RWPE2 (cell line): ENCODE measurements at places on chromosomes 6 and 20.

DNA sequence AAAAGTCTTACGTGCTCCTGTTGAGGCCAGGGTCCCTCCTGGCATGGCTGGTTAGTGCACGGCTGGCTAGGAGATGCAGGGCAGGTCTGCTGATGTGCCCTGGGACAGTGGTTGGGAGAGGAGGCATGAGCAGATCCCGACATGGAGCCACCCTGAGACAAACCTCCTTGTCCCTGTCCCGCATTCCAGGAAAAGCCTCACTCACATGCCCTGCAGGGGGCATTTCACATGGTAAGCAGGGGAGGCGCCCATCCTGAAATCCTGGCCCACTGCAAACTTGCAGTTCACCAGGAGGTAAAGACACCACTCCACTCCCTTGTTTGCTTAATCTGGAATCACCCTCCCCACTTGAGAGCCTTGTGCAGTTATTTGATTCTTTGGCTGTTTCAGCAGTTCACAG is 116.7 kb upstream of the SLC24A3 start:
- no peak overlapping the region for H3K4me3 ChIP-seq
- H3K36me3 ChIP-seq, result no peaks in the 10 kb centered on the region
- DNase-seq, result no peak
- H3K27me3 ChIP-seq, result no peaks in the 10 kb centered on the region
- H3K4me1 ChIP-seq, result no peaks in the 10 kb centered on the region

DNA sequence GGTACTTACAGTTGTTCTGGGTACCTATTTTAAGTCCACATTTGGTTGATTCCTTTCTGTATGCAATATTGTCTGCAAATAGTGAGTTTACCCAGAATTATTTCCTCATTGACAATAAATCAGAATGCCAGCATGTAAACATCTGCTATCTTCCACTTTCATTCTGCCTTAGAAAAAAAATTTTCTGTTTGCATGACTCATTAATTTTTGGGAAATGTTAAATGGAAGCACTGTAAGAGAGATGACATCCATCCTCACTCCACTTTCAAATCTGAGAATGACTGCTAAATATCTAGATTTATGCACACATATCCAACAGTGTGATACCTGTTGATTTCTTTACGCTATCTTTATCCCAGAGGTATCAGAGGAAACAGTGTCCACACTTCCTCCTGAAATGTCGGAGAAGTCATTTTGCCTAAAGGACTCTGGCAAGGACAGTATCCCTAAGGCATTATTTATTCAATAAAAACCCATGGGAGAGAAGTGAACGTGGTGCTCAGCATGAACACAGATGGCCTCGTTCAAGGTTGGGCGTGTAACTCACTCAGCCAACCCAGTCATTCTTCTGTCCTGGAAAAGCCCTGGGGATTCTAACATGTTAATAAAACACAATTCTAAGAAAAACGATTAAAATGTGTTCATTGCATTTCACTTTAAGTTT is 780.9 kb downstream of the QKI start:
- no peak overlapping the region for H3K4me3 ChIP-seq
- no peaks in the 10 kb centered on the region for H3K27me3 ChIP-seq
- H3K27ac ChIP-seq, result no peak overlapping the region
- no peak for DNase-seq
- H3K4me1 ChIP-seq, result no peaks in the 10 kb centered on the region

- no peak overlapping the region for H3K4me3 ChIP-seq
- no peaks in the 10 kb centered on the region for H3K27me3 ChIP-seq
- no peaks in the 10 kb centered on the region for H3K36me3 ChIP-seq
- H3K4me1 ChIP-seq, result no peaks in the 10 kb centered on the region
- H3K27ac ChIP-seq, result no peak overlapping the region
These were observed 11.7 kb downstream of the SLC23A2 start for GRCh38 chr20:4989570-4989969.

DNA sequence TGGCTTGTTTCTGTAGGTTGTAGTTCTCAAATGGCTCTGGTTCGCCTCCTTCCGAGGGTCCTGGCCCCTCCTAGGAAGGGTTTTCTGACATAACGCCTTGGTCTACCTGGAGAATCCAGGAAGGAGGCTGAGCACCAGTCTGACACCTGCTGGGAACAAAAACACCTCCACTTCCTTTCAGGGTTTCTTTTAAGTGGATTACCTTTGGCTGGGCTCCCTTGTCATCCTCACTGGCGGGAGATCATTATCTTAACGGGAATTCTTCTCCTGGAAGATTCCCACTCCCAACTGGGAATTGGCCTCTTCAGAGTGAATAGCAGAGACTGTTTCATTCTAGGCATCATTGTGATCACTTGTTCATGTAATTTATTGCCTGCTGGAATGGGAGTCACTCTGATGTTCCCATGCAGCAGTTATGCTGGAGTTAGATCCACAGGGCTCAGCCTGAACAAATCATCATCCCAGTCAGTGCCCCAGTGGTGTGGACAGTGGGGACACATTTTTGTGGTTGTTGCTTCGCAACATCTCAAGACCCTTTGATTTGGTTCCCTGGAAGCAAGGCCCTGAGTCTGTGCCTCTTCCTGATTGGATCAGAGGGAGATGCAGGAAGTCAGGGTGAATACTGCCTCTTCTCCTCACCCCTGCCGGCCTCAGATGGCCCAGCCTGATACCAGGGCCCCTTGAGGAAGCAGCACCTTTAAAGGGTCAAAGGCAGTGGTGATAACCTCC is 49.1 kb downstream of the LYRM2 start:
- no peak overlapping the region for H3K4me3 ChIP-seq
- H3K27me3 ChIP-seq, result no peaks in the 10 kb centered on the region
- H3K27ac ChIP-seq, result no peak overlapping the region
- H3K36me3 ChIP-seq, result no peaks in the 10 kb centered on the region
- no peaks in the 10 kb centered on the region for H3K4me1 ChIP-seq

DNA sequence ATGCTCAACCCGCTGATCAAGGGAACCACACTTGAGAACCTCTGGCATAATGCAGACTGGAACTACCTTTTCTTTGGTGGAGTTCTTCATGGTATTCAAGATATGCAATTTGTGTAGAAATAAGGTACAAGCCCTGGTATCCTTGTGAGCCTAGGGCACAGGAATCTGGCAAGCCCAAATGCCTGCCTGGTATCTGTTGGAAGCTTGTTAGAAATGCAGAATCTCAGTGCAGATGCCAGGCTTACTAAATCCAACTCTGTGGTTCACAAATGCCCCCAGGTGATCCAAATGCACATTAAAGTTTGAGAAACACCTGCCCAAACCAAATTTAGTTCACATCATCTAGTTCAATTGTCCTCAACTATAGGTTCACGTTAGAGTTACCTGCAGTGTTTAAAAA is 159.8 kb upstream of the LAMP5 start:
- no peak overlapping the region for H3K4me3 ChIP-seq
- peaks cover 18% of the 10 kb centered on the region; the same call in 1 of the 2 replicates for H3K36me3 ChIP-seq
- no peaks in the 10 kb centered on the region for H3K27me3 ChIP-seq

DNA sequence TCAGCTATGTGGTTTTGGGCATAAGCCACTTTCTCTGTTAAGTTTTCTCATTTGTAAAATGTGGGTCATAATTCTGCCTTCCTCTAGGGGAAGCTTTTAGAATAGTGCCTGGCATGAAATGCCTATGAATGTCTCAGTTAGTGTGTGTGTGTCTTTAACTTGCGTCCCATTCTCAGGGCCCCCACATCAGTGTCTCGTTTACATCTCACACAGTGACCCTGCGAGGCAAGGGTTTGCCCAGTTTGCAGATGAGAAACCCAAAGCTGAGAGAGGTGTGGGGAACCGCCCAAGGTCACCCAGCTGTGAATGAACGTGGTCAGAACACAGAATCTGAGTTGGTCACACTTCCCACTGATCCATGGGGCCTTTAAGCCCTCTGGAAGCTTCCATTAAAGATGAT is 14.1 kb downstream of the DYNLRB1 start:
- no peak overlapping the region for H3K4me3 ChIP-seq
- no peaks in the 10 kb centered on the region for H3K27me3 ChIP-seq
- H3K36me3 ChIP-seq, result peaks cover 91% of the 10 kb centered on the region
- peaks cover 13% of the 10 kb centered on the region for H3K4me1 ChIP-seq
- peak; percentile 67 for DNase-seq
- no peak overlapping the region for H3K27ac ChIP-seq

- no peak overlapping the region for H3K4me3 ChIP-seq
- peaks cover 27% of the 10 kb centered on the region for H3K36me3 ChIP-seq
- no peaks in the 10 kb centered on the region for H3K4me1 ChIP-seq
- no peak for DNase-seq
These were observed 19.0 kb upstream of the GSTA4 start for GRCh38 chr6:53014063-53014462.

DNA sequence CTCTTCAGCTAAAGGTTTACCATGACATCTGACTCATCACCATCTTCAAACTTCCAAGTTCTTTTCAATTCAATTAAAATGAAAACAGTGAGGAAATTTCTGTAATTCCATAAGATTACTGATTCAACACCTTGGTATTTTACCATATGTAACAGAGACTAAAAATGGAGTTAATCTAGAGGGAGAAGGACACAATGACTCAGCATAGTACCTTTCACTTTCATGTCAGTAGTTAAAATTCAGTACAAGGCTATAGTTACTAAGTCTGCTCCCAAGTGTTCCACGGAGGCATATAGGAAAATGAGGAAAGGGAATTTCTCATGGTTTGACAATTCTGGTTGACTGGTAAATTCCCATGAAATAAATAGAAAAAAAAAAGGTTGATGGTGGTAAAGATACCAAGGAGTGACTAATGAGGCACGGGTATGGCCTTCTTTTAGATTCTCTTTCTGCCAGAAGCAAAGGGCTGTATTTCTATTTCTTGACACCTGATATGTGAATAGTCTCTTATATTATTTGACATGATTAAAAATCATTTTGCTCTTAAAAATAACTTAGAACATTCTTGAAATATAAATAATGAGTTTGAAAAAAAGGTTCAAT is 526.7 kb upstream of the ADGRB3 start:
- peak overlapping the region; percentile 36 for H3K27ac ChIP-seq
- DNase-seq, result no peak
- H3K4me1 ChIP-seq, result peaks cover 12% of the 10 kb centered on the region

DNA sequence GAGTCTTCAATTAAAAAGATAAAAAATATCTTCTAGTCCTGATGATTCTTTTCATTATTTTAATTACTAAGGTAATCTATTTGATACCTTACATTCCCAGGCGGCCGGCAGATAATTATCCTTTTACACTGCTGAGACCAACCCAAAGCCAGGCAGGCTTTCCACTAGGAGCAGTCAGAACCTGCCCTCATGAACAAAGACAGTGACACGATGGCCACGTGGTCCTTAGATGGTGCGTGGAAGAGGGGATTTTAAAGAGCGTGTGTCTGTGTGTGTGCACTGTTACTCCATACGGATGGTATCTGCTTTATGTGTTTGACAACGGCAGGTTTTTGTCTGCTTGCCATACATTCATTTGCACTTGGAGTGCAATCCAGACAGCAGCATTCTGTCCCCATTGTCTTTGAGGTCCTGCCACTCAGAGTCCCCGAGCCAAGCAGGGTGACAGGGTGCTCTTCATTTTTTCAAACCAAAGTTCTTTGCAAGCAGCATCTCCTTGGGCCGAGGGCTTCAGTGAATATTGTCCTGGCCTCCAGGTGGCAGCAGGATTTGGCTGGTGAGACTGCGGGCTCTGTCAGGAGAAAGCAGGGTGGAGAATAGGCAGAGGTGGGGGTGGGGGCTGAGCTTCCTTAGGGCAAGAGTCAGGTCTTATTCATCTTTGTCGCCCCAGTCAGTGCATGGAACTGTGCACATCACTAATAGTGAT is 260.5 kb downstream of the NRN1 start:
- no peak overlapping the region for H3K27ac ChIP-seq
- H3K27me3 ChIP-seq, result no peaks in the 10 kb centered on the region
- no peaks in the 10 kb centered on the region for H3K4me1 ChIP-seq
- H3K4me3 ChIP-seq, result no peak overlapping the region
- DNase-seq, result no peak

GRCh38 chr6:113944701-113945100 is 26.2 kb downstream of the HDAC2 start:
- H3K4me1 ChIP-seq, result no peaks in the 10 kb centered on the region
- no peak overlapping the region for H3K4me3 ChIP-seq
- DNase-seq, result no peak
- H3K36me3 ChIP-seq, result peaks cover 98% of the 10 kb centered on the region
- no peaks in the 10 kb centered on the region for H3K27me3 ChIP-seq

DNA sequence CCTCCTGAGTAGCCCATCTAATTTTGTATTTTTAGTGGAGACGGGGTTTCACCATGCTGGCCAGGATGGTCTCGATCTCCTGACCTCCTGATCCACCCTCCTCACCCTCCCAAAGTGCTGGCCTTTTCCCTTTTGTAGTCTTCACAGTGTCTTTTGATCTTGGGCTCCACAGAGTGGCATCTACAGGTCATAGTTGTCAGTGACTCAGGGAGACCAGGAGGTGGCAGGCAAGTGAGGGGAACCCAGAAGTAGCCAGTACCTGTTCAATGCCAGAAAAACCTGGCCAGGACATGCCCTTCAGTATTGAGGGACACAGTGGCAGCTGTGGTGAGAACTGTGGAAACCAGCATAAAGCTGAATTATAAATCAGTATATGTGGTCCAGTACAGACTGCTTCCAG is 19.6 kb downstream of the RPP21 start:
- no peaks in the 10 kb centered on the region for H3K36me3 ChIP-seq
- H3K4me1 ChIP-seq, result no peaks in the 10 kb centered on the region
- H3K27ac ChIP-seq, result no peak overlapping the region
- H3K4me3 ChIP-seq, result no peak overlapping the region
- no peak for DNase-seq
- peaks cover 66% of the 10 kb centered on the region for H3K27me3 ChIP-seq

DNA sequence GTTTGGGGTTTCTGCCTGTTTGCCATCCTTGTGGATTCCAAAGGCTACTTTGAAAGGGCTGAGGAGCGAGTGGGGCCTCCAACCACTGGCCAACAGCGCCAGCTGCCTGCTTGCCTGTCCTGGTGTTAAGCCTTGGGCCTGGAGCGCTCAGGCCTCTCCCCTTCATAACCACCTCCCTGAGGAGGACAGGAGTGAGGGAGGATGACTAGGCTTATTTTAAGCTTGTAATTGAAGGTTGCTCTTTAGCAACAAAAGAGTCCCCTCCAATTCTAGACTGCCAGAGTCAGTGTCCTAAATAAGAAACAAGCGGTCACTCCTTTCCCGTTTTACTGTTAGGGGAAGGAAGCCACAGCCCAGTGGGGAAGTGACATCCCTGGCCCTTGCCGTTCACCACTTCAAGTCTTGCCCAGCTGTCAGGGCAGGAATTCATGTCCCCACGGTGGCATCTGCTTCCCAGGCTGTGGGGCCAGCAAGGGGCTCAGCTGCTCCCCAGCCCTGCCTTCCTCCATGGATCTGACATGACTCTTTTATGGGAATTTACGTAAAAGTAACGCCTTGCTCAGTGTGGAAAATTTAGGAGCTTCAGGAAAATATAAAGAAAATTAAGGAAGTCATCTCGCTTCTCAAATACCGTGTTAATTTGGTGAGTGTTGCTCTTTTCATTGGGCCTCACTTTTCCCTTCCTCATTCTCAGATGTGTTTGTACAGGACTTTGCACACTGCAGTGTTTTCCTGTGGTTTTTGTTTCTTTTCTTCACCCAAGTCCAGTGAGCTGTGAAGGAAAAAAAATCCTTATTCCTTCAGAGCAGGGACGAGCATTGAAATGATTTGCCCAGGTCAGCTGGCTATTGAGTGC is 57.8 kb downstream of the SSR1 start:
- no peak for DNase-seq
- H3K4me1 ChIP-seq, result no peaks in the 10 kb centered on the region
- H3K27ac ChIP-seq, result no peak overlapping the region
- H3K27me3 ChIP-seq, result no peaks in the 10 kb centered on the region
- H3K4me3 ChIP-seq, result no peak overlapping the region
